Placental pericyte (primary cell): ENCODE measurements at places on chromosomes 2 and 18. TPM values are rescaled to one million over a fixed set of nuclear protein-coding genes. Genes with fewer than 3 reads are reported as not detected.

The RGPD3 gene
- total RNA-seq = 0.22 and 0.29 TPM in 2 replicates

The MAPK4 gene
- total RNA-seq = not detected in 2 replicates

The DSG4 gene
- not detected in 2 replicates for total RNA-seq

The AFF3 gene
- total RNA-seq = 1.5 and 15.6 TPM in 2 replicates

The GBX2 gene
- total RNA-seq = 0.66 and 1.3 TPM in 2 replicates

The PRSS56 gene
- total RNA-seq = not detected in 2 replicates
